Right ventricle myocardium inferior (tissue), 1 donor: ENCODE measurements at places on chromosomes 1 and 21.
A peak's percentile ranks its signal among the peaks of the same experiment; 100 is the strongest.

DNA sequence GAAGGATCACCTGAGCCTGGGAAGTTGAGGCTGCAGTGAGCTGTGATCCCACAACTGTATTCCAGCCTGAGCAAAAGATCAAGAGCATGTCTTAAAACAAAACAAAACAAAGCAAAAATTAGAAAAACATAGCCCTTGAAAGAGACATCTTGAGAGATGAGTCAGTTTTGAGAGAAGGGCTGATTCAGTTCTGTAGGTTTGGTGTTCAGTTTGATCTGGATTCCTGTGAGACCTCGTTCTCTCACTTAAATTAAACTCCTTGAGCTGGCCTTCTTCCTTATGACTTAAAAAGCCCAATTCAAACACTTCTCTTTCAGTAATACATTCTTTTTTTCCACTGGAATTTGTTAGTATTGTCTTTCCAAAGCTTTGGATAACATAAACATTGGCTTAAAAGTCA, 164.2 kb downstream of the NRIP1 start:
- no peak for DNase-seq

DNA sequence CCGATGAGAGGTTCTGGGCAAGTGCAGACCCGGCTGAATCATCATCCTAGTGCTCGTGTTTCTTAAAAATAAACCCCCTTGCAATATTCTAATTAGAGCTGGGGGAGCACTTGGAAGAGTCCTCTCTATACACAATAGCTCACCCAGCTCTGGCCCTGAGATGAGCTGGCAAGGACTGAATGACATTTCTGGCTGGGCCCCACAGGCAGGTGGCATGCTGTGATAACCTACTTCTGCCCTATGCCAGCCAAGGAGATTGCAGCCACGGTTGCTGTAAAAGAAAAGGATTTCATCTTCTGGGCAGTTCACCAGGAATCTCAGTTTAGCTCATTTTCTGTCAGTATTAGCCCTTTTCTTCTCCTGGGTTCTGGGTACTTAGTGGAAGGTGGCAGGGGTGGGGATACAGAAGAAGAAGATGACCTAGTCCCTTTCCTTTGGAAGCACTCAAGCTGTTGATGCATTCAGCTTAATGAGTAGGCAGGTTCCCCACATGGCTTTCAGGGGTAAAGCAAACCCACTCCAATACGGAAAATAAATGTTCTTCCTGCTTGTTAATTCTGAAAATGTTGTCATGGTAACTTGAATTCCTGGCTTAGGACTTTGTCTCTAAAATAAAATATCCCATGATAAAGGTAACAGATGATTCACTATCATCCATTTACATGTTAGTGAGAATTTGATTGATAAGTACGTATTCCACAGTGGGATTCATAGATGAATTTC, 32.2 kb downstream of the VASH2 start:
- no peak for DNase-seq

DNA sequence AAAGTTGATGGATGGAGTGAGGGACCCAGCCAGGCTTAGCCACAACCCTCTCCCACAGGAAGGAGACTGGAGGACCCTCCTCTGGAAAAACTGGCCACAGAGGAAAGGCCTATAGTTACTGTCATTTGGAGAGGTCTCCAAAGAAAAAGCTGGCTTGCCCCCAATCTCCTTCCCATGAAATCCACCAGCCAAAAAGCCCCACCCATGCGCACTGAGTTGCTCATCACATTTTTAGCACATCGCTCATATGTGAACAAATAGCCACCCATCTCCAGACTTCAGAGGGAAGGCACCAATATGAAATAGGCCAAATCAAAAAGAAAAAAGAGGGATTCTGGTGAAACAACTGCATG, 36.9 kb upstream of the QSOX1 start:
- no peak for DNase-seq

DNA sequence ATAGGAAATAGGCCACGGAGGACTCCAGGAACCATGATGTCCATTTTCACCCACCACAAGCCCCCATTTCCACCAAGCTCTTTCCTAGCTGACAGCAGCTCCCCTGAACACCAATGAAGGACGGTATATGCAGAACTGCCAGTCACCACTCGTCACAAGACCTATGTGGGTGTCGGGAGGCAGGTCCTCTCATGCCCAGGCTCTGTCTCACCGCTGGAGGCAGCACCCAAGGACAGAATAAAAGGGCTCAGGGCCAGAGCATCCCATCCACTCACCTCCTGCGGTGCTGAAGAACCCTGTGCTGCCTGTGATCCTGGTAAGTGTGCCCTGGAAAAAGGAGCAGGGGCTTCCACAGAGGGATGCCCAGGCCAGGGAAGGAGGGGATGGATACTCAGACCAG, at the start of gene LCE1F:
Gene LCE1F (plus strand): TSS at position 266 of the 400 bp plus-strand sequence. CDS start 1,232 bp downstream, outside the sequence.
- DNase-seq, result no peak

- DNase-seq, result no peak
Observed at GRCh38 chr1:147611586-147611985, 58.7 kb downstream of the ACP6 start.

GRCh38 chr1:61141288-61142042, 59.1 kb downstream of the NFIA start:
- no peak for DNase-seq

DNA sequence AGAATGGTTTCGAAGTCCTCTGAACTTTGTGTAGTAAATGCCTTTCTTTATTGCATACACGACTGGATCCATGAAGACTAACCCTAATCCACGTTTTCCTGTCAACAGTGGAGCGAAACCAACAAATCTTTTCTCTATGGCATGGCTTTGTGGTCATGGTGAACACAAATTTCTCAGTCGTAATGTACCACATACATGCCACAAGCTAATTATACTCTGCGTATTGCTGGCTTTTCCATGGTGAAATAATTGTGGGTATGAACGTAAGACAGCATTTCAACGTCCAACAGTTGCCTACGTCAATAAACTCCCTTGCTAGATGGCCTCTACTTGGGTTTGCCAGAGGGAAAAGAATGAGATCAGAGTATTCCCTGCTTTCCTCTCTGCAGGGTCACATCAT, 27.5 kb downstream of the INTS7 start:
- no peak for DNase-seq

- peak; percentile 44 for DNase-seq
Observed at GRCh38 chr1:1206376-1206965, at the start of gene TNFRSF18. TNFRSF18 (minus strand) TSS chr1:1206592; CDS start chr1:1206571, 21 bp downstream.

- no peak for DNase-seq
Observed at GRCh38 chr1:17515902-17516301, 23.6 kb upstream of the ARHGEF10L start.

DNA sequence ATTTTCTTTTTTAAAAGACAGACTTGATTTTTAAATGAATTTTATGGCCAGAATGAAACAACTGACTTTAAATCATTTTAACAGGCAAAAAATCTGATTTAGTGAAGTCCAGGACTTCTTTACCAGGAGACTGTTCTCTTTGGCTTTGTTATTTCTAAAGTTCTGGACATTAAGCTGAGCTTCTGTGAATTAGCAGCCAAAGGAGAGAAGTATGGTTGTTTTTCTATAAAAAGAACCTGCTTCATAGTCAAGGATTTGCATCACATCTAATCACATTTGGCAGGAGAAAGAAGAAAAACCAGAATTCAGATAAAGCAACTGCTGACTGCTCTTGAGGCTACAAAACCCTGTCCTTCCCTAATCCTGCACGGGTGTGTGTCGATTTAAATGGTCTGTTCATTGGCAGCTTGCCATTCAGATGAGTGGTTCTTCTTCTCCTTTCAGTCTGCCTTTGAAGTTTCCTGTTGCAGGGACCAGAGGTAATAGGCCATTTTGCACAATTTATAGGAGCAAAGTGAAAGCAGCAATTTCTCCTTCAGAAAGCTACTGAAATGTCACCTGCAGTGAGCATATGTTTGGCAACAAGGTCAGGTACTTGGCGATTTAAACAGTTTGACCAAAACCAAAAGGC, 215.4 kb downstream of the OLFM3 start:
- DNase-seq, result no peak

DNA sequence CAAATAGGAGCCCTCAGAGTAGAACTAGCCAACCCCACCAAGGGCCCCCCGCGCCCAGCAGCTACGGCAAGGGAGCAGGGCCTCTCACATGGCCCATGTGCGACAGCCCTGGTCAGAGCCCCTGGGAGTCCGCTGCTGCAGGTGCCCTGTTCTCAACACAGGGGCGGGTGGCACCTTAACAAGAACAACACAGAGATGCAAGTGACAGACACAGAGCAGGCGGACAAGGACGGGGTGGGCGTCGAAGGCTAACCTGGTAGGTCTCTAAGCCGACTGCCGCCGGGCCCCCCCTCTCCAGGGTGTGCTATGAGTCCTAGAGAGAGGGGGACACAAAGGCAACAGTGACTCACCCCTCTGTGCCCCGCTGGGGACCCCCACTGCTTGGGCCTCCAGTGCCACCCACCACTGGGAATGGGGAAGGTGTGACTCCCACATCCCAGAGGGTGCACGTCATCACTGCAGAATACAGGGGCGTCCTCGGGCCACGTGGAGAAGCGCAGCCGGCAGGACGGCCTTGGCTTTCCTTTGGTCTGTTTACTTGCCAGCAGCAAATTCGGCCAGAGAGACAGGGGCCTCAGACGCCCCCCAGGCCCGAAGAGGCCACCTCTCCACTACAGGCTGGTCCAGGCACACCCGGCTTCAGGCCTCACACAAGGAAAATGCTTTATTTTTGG, 44.8 kb downstream of the PRDM15 start:
- no peak for DNase-seq

DNA sequence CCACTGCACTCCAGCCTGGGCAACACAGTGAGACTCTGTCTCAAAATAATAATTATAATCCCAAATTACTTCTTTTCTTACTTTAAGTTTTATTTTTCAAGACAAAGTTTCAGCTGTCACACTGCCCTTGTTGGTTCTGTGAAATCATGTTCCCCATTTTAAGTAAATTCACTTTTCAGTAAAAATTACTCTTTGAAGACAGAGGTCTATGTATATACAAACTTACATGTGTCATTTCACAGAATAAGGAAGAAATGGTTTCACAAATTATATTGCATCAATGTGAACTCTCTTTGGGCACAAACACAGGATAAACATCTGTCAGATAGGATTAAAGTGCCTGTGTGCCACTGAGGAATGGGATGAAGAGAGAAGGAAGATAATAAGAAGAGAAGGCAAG, 33.1 kb upstream of the ETS2 start:
- DNase-seq, result no peak

DNA sequence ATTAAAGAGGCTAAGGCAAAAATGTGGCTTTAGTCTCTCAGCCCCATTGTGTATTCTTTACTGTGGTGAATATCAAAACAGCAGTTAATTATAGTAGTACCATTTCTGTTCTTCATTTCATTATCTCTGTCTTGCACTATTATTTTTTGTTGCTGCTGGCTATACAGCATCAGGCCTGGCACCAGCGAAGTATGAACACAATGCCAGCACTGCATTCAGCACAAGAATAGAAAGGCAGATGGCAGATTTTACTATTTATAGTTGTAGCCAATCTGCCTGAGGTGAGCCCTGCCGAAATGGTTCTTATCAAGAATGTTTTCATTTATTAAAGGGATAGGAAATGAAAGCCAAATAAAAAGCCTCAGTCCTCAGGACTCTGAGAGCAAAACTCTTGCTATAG, 72.1 kb downstream of the GPR52 start:
- peak; percentile 70 for DNase-seq

DNA sequence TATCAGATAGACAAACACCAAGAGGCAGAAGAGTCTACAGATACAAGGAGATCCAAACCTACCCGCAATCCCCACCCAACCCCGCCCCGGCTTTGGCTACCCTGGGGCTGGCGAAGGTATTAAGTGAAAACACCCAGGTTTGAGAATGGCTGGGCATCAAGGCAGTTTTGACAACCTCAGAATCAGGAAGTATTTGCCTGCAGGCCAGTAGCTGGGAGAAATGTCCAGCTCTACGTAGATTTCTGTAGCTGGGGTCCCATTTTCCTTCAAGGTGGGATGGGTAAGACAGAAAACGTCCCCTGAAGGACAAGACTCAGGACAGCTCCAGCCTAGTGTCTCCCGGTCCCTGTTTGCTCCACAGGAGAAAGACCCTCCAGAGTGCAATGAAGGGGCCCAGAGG, 101.8 kb upstream of the ERG start:
- no peak for DNase-seq

- no peak for DNase-seq
Observed at GRCh38 chr1:24251501-24251900, 64.4 kb upstream of the IFNLR1 start.

- DNase-seq, result peak; percentile 61
Observed at GRCh38 chr1:194067772-194068171, 881.4 kb upstream of the B3GALT2 start.

DNA sequence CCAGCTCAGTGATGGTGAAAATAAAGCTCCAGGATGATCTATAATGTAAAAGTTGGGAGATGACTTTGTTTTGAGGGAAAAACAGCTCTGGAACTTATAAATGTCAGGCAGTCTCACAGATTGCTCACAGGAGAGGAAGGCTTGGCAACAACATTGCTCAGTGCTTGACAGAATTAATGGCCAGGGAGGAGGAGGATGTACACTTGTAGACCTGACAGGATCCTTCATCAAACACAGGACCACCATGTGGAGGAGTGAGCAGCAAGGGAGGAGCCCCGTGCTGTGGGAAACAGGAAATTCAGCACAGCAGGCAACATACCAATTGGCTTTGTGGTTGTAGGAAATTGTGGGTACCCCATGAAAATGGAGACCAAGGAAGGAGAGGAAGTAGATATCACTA, 291.8 kb upstream of the CAMK1G start:
- no peak for DNase-seq

GRCh38 chr1:67771152-67771551, 62.1 kb downstream of the GNG12 start:
- DNase-seq, result no peak

DNA sequence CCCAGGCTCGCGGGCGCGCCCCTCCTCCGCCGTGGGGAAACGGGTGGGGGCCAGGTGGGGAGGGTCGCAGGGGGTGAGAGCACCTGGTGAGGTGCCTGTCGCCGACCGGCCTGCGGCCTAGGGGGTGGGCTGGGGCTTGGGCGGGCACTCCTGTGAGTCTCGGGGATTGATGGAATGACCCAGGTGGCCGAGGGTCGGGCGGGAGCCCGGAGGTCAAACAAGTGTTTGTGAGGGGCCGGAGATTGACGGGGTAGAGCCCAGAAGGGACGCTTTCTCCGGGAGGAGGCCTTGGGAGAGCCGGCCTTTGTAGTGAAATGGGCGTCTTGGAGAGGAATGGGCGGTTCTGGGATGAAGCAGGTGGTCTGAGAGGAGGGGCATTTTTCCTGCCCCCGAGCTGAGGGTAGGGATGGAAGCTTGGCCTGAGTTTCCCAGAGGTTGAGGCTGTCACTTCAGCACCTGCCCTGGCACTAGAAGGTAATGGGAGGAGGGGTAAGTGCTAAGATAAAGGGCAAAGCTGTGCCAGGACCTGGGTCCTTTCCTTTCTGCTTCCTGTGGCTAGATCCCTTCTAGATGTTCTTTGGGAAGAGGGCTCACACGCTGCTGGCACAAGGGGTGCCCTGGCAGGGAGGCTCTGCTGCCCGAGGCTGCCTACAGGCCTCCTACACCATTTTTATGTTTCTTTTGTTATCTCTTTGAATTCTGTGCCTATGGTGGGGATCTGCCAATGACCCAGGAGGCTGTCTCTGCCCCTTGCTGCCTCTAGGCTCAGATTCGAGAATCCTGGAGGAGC, 56.1 kb downstream of the NDUFS5 start:
- DNase-seq, result no peak
